Right ventricle myocardium superior (tissue), 1 donor: ENCODE measurements at places on chromosomes 11 and 22. TPM values are rescaled to one million over a fixed set of nuclear protein-coding genes. Genes with fewer than 3 reads are reported as not detected.
A peak's percentile ranks its signal among the peaks of the same experiment; 100 is the strongest.

- DNase-seq = no peak
These were observed 39.0 kb downstream of the GRAMD1B start for GRCh38 chr11:123469089-123469488.

GRCh38 chr11:66230978-66231377, 37.5 kb upstream of the RAB1B start:
- DNase-seq = no peak

- DNase-seq = no peak
These were observed 3.9 kb downstream of the LMF2 start for GRCh38 chr22:50503475-50504145.

GRCh38 chr11:83394331-83394730, 108.2 kb upstream of the CCDC90B start:
- DNase-seq = no peak

- DNase-seq = no peak
These were observed 6.6 kb upstream of the CABP7 start for GRCh38 chr22:29713156-29713727.

DNA sequence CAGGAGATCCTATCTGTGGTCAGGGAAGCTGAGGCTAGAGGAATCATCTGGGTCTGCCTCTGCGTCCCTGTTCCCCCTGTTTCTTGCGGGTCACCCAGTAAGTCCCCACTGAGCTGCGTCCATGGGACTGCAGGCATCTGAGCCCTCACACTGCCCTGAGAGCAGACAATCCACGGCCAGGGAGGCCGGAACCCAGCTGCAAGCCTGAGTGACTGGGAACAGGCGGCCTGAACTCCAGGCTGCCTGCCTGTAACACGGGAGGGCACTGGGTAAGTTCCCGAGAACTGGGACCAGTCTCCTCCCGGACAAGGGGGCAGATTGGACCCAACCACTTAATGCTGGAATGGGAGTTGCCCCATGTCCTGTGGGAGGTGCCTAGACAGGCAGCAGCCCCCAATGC, 727.4 kb downstream of the BRD1 start:
- no peak for DNase-seq

DNA sequence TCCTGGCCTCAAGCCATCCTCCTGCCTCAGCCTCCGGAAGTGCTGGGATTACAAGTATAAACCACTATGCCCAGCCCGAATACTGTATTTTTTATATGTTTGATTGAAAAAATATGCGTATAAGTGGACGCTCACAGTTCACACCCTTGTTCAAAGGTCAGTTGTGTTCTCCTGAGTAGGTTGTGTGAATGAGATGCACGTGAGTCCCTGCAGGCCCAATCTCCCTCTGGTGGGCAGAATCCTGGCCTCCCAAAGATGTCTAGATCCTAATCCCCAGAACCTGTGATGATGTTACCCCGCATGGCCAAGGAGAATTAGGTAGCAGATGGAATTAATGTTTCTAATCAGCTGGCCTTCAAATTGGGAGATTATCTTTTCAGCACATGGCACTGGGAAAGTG, 41.9 kb downstream of the CTTN start:
- no peak for DNase-seq

DNA sequence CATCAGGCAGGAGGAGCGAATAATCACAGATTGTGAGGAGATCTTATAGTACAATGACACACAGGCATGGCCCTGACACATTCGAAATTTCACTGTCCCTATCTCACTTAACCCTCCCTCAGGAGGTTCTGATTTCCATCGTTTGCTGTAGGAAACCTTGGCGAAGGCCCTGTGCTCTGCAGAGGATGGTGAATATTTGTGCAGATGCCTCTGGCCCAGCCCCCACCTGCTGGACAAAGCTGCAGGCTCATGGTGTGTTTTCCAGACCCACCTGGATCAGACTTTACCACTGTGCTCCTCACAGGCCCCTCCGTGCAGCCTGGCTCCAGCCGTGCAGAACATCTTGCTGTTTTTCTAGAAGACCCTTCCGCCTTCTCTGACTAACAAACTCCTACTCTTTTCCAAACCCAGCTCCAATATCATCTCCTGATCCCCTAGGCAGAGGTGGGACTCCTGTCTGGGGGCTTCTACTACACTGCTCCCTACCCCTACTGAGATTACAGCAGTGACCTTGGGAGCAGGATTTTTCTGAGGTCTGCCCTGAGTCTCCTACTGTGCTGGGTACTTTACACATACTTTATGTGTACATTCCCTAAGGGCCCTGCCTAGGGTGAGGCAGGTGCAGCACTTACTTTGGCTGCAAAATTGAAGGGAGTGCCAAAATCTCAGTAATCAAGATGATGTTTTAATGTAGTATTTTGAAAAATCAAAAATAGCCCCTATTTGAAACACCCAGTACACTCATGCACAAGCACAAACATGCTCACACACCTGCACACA, 412.7 kb downstream of the SOX6 start:
- DNase-seq = no peak

DNA sequence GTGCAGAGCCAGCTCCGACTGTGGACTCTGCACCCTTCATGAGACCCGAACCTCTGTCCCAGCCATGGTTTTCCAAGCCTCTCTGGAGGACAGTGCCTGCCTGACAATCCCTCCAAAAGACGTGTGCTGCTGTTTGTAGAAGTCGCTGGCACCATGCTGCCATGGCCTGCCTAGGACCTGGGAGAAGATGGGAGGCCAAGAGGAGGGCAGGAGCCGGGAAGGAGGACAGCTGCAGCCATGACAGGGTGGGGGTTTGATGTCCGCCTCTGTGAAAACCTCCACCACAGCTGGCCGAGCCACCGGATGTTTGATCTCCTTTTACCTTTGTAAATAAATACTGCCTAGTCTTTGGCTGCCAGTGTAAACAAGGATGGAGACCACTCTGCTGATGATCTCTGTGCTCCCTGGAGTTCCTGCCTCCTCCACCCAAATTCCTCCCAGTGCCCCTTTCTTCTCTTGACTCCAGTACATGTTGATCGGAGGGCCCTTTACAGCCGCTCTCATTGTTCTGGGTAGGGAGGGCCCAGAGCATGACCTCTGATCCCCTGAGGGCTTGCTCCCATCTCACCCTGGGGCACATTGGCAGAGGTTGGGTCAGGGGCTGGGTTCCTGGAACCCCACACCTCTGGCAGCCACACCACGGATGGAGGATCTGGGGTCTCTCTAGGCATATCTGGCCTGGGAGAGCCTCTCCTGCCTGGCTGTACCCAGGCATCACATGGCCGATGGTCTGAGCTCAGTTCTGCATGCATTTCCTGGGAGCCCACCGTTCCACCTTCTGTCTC, 66.9 kb downstream of the BCR start:
- no peak for DNase-seq

- DNase-seq = no peak
These were observed 524.5 kb downstream of the BRD1 start for GRCh38 chr22:49303061-49303735.

GRCh38 chr22:38180841-38181452, 683 bp downstream of the PLA2G6 start:
- peak; percentile 44 for DNase-seq

- no peak for DNase-seq
These were observed 546.8 kb downstream of the BUD13 start for GRCh38 chr11:116225784-116226585.

- DNase-seq = no peak
These were observed 212.7 kb downstream of the LARGE1 start for GRCh38 chr22:33707581-33707980.

DNA sequence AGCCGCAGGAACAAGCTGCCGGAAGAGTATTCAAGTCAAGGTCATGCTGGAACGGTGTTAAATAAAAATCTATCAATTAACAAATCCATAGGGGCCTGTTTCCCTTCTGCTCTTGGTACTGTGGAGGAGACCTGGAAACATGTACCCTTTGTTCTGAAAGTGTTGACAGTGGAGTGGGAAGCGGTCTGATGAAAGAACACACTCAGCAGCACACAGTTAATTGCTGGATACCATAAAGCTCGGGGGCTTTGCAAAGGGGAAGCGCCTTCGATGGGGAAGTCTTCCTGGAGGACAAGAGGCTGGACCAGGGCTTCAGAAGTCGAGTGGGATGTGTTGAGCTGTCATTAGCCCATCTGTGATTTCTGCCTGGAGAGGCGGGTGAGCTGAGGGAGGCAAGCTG, 112.5 kb upstream of the CLPB start:
- DNase-seq = no peak

DNA sequence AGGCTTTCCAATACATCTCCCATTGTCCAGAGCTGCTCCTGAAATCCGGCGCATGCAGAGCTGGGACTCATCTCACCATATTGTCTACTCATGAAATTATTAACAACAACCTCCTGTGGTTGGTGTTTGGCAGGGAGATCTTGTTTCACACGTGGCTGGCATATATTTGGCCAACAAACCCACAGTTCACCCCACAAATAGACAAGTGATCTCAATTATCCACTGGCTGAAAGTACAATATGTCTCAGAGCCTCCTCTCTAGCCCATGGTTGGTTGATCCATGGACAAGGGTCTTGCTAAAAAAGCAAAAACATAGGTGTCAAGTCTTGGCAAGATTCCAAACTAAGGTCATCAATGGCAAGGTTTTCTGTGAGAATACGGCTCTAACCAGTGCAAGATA, 386.9 kb downstream of the ETS1 start:
- no peak for DNase-seq

DNA sequence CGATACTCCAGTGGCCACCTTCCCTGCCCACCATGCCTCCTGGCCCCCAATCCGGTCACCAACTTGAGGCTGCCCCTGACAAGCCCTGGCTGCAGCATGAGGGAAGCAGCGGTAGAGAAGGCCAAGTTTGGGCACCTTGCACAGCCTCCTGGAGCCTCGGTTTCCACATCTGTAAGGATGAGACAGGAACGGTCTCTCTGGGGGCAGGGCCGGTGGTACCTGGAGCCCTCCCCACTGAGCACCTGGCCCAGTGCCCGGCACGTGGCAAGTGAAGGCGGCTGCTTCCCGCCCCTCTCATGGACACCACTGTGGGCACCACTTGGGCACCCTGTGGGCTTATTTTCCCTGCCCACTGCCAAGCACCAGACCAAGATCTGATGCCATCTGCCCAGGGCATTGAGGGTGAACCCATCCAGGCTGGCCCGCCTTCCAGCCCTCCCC, 77.8 kb downstream of the CDKN1C start:
- DNase-seq = peak; percentile 41

GRCh38 chr11:71955898-71956456, 27.1 kb downstream of the RNF121 start:
- no peak for DNase-seq

DNA sequence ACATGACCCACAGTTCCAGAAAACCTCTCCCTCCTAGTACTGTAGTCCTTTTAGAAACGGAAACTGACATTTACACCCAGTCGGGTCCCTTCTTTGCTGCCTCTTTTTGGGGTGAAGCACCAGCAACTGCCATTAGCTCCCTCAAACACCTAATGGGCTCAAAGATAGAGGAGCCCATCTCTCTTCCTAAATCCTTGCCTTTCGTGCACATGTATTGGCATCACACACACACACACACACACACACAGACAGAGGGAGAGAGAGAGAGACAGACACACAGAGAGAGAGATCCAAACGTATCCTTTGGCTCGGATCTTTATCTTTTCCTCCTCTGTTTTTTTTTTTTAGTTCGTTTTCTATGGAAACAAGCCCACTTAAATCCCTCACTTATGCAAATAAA, 716 bp downstream of the GRM5 start:
- DNase-seq = no peak

DNA sequence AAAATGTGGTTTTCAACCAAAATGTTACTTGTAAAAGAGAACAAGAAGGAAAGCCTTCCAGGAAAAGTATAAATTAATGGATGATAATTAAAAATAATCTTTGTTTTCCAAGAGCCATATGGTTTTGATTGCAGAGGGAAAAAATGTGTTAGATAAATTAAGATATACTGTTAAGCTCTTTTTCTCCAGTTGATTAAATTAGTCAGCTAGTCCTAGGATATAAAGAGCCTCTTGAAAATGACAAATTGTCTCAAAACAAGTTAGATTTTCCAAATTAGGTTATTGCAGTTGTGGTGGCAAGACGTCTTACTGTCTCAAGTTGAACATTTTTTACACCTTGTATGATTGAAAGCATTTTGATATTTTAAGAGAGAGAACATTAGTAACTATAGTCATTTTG, 110.9 kb downstream of the DYNC2H1 start:
- DNase-seq = no peak

- no peak for DNase-seq
These were observed 53.7 kb downstream of the GALNT18 start for GRCh38 chr11:11567936-11568650.

DNA sequence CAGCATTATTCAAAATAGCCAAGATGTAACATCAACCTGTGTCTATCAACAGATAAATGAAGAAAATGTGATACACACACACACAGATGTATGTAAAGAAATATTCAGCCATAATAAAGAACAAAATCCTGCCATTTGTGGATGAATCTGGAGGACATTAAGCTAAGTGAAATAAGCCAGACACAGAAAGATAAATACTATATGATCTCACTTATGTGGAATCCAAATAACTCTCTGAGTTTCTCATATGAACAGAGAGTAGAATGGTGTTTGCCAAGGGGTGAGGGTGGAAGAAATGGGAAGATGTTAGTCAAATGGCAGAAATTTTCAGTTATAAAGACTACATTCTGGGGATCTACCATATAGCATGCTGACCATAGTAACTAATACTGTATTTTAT, 224.2 kb downstream of the GUCY1A2 start:
- DNase-seq = no peak

GRCh38 chr22:37758694-37759093, 49.0 kb upstream of the GCAT start:
- DNase-seq = no peak

DNA sequence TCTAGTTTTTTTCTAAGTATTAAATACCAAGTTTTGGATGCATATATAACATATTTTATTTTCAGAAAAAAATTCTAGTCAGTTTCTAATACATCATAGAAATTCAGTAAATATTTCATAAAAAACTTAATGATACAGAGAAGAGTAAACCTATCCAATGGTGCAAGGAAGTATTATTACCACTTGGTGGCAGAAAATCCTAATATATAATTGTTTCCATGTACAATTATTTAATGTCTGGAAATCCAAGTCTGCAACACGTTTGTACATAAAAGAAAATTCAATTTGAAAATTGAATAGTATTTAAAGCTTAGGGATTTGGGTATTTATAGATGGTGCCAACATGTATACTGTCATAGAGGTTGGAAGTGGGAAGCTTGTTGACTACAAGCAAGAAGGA, 127.0 kb downstream of the TRPC6 start:
- no peak for DNase-seq

LMNTD2 gene
- 0.22 TPM for total RNA-seq

CLDN5 gene
- total RNA-seq = 23.9 TPM

MGAT3 gene
- total RNA-seq = 3.9 TPM

SLC22A8 gene
- not detected for total RNA-seq

KREMEN1 gene
- 49.9 TPM for total RNA-seq

ANO3 gene
- total RNA-seq = 0.05 TPM

MS4A6A gene
- total RNA-seq = 49.6 TPM

RAC2 gene
- 4.1 TPM for total RNA-seq

FAM111B gene
- total RNA-seq = 1.0 TPM

CCDC15 gene
- total RNA-seq = 0.24 TPM

SMTNL1 gene
- not detected for total RNA-seq

CEND1 gene
- total RNA-seq = 0.19 TPM

ZFPL1 gene
- total RNA-seq = 19.9 TPM

TSPAN32 gene
- 13.9 TPM for total RNA-seq
